ENCODE measurements at places on chromosomes 6 and 20.

DNA sequence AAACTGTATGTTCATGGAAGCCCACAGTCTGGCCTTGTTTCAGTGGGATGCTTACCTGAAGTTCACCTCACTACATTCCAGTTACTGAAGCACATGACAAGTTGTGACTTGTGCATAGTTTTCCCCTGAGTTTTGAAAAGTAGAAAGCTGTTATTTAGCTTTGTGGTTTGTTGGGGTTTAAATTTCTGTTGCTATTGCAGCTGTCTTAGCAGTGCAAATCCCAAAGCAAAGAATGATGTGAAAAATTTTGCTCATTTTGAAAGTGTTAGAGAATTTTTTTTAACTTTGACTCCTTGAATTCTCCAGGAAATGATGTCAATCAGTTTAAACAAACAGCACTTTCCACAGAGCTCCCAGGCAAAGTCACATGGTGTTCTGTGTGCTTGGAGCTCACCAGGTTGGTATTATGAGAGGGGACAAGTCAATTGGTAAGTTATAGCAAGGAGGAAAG is 268.4 kb downstream of the ADGRG6 start:
- no peak for DNase-seq

DNA sequence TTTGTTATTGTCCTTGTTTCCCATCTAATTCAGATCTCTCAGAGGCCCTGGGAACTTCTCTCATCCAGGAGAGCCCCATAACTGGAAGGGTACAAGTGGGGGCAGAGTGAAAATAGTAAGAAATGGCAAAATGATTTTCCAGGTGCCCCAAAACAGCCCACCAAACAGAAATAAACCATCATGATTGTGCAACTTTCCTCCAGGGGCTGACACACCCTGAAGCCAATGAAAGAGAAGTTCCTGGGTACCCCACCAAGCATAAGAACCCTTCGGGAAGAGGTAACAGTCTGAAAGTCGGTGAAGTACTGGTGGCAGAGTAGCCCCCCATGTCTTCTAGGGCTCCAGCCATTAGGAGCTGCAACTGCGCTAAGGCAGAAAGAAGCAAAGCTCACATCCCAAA is 282.0 kb downstream of the PTPRT start:
- no peak for DNase-seq

- no peak for DNase-seq
These were observed 10.6 kb upstream of the BAK1 start for GRCh38 chr6:33590531-33591198.

GRCh38 chr20:32476684-32477593 is 108.2 kb downstream of the NOL4L start:
- DNase-seq: no peak

DNA sequence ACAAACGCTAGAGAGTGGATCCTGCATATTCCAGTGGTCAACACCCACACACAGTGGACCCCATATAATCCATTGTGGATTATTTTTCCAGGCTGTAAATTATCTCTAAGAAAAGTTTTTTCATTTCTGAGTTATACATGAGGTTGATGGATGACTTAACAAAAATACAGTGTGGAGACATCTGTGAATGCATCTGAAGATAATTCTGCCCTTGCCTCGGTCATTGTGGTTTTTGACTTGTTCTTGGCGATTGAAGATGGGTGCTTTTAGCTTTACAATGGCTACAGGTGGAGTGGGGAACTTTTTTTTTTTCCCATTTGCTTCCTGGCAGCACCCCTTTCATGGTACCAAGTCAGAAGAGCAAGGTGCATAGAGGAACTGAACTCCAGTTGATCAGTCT is 242.7 kb downstream of the MYLK4 start:
- DNase-seq: no peak

DNA sequence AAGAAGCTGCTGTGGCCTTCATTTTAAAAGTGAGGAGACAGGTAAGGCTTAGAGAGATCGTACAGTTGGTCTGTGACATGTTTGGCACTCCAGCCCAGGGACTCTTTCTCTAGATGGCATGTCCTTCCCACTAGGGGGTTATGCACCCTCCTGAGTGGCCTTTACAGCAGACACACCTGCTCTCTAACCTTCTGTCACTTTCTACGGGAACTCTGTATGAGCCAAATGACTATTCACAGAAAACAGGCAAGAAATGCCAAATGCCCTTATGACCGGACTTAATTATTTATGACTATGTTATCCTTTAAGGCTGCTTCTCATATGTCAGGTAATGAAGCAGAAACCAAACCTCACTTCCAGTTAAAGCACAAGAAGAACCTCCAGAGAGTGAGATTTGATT is 91.2 kb downstream of the MAP3K5 start:
- DNase-seq: no peak

DNA sequence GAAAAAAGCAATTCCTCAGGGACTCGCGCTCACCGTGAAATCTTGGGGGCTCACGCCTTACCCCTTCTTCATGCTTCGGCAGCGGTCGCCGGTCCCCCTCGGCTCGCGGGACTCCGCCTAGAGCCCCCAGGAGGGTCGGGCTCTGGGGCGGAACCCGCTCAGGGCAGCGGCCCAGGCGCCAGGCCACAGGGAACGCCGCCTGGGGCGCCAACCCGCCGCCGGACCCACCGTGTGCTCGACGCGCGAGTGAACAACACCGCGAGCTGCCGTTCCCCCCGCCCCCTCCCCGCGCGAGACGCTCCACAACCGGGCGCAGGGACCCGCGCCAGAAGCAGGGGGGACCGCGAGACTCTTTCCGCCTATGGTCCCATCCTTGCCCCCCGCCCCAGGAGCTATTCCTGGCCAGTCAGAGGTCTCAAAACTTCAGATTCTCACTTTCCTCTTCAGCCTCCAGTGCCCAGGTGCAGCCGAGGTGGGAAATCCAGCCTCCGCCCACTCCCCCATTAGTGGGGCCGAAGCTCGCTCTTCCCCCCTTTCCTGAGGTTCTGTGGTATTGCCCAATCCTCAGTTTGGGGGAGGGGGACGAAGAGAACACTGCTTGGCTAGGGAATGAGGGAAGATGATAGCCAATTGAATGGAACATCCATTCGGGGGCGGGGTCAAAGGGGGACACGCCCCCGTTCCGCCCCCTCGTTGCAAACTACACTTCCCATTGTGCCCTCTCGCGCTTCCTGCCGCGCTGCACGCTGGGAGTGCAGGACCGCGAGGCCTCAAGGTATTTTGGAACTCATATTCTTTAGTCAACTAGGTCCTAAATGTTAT is at the start of gene WASF1:
Gene WASF1 (minus strand): TSS at position 265 of the 822 bp plus-strand sequence. CDS start 52,069 bp downstream, outside the sequence.
- DNase-seq: peak; percentile 92

DNA sequence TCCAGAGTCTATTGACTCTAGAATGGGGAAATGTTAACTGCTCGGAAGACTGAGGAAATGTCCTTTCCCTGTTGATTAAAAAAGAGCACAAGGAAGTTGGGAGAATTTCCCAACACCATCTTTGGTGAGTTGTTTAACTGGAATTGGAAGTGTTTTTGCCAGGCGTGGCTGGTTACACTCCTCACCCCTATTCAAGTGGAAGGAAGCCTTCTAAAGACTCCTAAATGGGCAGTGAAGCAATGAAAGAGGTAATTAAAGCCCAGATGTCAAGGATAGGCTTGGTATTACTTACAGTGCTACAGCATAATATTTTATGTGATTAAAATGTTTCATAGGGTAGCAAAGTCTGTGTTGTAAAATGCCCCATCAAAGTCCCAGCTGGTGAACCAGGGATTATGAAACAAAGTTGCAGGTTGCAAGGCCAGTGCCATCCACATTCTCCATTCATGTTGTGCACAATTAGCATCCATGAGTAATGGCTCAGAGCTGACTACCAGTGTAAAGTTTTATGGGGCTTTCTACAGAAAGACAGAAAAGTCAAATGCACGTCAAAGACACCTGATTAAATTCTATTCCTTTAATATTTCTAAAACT is 52.6 kb downstream of the BTBD3 start:
- no peak for DNase-seq

GRCh38 chr20:952196-952795 is 36.2 kb upstream of the ANGPT4 start:
- DNase-seq: no peak

GRCh38 chr6:39608652-39609345 is 116.4 kb downstream of the KIF6 start:
- no peak for DNase-seq

- no peak for DNase-seq
These were observed 652.7 kb downstream of the PHF3 start for GRCh38 chr6:64288351-64288750.

- no peak for DNase-seq
These were observed 15.5 kb upstream of the NPEPL1 start for GRCh38 chr20:58677079-58677604.

- peak; percentile 89 for DNase-seq
These were observed 4.4 kb downstream of the CD83 start for GRCh38 chr6:14121936-14122344.

GRCh38 chr6:132931936-132932514 is 117.7 kb downstream of the RPS12 start:
- no peak for DNase-seq

DNA sequence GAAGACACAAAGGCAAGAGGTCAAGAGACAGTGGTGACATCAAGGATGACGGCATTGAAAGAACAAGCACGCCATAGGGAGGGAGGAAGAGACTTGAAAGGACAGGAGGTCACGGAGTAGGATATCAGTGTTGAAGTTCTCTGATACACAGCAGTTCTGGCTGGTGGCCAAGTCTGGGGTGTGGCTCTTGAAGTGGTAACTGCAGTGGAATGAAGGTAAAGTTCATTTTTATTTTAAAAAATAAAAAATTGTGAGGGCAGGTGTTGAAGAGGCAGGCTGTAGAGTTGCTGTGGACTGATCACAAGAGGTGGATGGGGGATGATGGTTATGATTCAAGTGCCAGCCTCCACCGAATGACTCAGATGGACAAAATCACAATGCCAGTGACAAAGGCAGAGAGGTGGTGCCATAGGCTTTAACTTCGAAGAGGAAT is 53.2 kb upstream of the BMP2 start:
- DNase-seq: no peak

- no peak for DNase-seq
These were observed 975 bp upstream of the PPT2 start for GRCh38 chr6:32152769-32153563.

GRCh38 chr6:155036907-155037306 is 41.8 kb downstream of the TIAM2 start:
- no peak for DNase-seq

DNA sequence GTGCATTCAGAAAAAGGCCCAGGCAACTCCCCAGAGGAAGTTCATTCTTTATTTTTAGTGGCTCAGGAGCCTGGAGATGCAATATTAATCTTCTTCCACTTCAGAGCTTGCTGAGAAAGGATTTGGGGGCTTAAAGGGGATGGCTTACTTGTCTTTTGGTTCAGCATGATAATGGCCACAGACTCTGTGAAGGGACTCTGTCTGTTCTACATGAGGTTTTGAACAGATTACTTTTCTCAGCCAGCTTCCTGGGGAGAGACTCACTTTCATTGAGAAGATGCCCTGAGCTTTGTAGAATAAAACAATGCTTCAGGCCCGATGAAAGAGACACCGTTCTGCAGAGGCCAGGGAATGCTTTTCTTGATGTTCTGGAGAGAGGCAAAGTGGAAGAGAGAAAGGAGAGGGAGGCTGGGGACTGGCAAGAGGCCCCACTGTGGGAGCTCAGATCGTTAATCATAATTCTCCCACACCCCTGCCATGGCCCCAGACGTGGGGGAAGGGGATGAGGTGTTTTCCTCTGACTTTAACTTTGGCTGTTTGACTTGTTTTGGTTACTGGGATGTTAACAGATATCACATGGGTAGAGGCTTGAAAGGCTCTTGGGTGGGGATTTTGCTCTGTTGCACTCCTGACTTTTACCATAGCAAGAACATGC is 19.1 kb downstream of the SCP2D1 start:
- DNase-seq: no peak

GRCh38 chr20:36956674-36957073 is 5.2 kb upstream of the SAMHD1 start:
- no peak for DNase-seq

DNA sequence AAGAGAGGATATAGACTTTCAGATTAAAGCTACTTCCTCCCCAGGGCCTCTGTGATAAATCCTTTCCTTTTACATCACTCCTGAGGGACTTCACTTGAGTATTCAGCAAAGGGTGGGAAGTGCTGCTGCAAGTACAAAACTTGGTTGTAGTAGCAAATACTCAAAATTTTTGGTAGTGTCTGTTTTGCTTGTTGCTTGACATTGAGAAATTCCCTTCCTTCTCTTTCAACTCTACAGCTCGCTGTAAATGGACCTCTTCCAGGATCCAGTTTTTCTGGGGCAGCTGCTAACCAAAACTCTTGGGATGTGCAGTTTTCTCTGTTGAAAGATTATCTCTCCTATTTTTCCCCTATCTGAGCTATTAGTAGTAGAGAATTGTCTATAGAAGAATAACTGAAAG is 472.0 kb downstream of the CD109 start:
- no peak for DNase-seq

GRCh38 chr6:19536838-19537237 is 300.3 kb upstream of the ID4 start:
- DNase-seq: no peak

DNA sequence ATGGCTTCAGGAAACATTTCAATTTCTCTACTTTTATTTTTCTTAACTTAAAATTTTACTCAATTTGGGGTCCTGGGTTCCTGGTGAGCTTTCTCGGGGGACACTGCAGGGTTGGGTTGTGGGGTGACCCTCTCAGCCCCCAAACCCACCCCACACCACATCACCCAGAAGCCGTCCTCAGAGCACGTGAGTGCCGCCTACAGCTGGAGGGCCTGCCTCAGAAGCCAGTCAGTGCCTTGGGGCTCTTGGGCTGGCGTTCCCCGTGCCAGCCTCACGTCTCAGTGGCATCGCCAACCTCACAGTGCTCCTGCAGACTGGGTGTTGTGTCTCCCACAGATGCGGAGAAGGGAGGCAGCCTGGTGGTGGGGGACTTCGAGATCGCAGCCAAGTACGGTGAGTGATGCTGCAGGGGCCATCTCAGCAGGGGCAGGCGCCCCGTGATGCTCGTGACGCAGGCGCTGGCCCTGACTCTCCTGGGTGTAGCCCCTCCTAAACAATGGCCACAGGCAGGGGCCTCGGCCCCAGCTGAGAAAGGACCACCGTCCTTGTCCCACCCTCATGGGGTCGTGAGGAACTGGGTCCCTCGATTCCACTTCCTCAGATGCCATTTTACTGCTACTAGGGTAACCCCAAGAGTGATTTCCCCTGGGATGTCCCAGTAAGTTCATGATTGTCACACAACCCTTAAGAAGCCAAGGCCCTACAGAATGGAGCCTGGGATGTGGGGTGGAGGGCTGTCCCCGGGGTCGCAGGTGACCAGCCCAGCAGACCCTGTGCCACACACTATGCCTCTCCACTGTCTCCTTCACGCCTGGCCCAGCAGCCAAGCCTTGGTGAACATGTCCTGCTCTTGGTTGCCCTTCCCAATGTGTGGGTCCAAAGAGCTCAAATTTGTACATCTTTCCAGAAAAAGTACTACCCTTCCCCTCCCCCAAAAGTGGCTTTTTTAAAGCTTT is 23.8 kb upstream of the PYGB start:
- no peak for DNase-seq

- DNase-seq: no peak
These were observed 196.6 kb downstream of the OTOR start for GRCh38 chr20:16944745-16945144.

GRCh38 chr6:470051-470900 is 78.7 kb downstream of the IRF4 start:
- DNase-seq: no peak

DNA sequence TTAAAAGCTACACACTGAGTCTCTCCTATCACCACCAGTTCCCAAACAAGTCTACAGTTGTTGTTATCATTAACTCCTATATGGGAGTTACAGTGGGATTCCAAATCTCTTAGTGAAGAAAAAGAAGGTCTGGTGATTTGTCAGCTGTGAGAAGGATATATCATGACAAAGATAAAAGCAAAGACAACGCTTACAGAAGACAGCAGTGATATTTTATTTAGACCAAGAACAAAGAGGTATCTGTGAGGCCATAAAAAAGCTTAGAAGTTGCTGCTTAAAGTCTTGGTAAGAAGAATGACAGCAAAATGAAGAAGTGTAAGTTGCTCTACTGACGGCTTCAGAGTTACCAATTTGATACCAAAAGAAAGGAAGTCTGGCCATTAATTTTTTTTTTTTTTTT is 47.2 kb downstream of the CHD6 start:
- DNase-seq: no peak
